ENCODE measurements at places on chromosomes 16 and 17.

GRCh38 chr17:66461343-66461995 lies 159.1 kb downstream of the PRKCA start:
- no peak for DNase-seq

DNA sequence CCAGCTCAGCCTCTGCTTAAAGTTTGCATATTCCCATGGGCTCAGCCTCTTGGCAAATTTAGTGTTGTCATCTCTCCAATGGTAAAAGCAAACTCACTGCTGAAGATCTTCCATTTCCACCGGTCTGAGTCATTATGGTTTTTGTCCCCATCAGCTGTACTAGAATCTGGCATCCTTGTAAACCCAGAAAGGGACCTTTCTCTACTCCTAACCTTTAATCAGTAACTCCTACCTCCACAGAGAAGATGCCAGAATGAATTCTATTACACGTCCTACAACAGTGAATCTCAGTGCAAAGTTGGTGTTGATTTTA lies 45.8 kb downstream of the ZNF652 start:
- no peak for DNase-seq

DNA sequence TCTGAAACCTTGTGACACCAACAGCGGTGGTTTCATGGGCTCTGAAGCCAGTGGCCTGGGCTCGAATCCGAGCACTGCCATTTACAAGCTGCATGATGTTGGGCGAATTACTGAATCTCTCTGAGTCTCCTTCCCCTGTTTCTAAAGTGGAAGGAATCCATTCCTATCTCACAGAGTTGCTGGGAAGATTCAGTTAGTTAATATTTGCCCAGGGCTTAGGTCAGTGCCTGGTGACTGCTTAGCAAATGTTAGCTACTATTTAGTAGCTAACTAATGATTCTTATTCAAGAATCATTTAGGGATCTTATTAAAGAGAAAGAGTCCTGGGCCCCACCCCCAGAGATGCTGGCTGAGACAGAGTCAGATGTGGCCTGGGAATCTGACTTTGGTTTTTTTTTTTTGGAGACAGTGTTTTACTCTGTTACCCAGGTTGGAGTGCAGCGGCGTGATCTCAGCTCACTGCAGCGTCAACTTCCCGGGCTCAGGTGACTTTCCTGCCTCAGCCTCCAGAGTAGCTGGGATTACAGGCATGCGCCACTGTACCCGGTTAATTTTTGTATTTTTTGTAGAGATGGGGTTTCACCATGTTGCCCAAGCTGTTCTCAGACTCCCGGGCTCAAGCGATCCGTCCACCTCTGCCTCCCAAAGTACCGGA lies 33.6 kb upstream of the RAI1 start:
- DNase-seq, result no peak

GRCh38 chr17:8162997-8163977 lies 539 bp upstream of the VAMP2 start:
- DNase-seq, result no peak

- peak; percentile 22 for DNase-seq
Measured at GRCh38 chr17:54172096-54172984, 349.6 kb downstream of the KIF2B start.

- DNase-seq, result no peak
Measured at GRCh38 chr17:66562119-66562518, 259.7 kb downstream of the PRKCA start.

GRCh38 chr16:67801241-67801640 lies 5.1 kb downstream of the RANBP10 start:
- DNase-seq, result no peak

- no peak for DNase-seq
Measured at GRCh38 chr17:410543-411401, 58.2 kb upstream of the RPH3AL start.

GRCh38 chr17:39547713-39548478 lies 59.8 kb downstream of the NEUROD2 start:
- peak; percentile 42 for DNase-seq

- no peak for DNase-seq
Measured at GRCh38 chr17:39738568-39738901, 797 bp downstream of the GRB7 start.

GRCh38 chr17:80861892-80862291 lies 129.7 kb upstream of the CHMP6 start:
- DNase-seq, result peak; percentile 56

DNA sequence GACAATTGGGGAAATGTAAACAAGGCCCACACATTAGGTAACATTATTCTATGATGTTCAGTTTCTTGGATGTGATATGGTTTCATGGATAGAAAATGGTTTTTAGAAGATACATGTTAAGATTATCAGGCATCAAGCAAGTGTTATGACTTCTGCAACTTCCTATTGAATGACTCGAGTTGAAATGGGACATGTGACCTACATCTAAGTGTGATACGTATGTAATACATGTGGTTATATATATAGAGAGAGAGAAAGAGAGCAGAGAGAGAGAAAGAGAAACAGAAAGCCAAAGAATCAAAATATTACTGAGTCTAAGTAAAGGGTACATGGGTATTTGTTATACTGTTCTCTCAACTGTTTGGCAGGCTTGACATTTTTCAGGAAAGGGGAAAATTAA lies 1.7 kb downstream of the TMEM170A start:
- DNase-seq, result no peak

DNA sequence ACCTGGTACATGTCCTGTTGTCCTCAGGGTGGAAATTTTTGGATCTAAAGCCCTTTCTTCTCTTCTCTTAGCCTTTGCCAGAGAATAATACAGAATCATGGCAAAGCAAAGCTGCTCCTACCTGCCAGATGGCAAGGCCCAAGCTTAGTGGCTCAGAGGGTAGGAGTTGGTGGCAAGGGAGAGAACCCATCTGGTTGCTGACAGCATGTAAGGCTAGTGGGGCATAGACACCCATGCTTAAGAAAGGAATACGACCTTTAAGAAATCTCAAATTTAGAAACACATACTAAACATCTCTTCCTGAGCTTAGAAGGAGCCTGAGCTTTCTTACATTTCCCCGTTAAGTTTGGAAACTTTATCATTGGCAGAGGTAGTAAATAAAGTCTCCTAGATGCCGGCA lies 395.0 kb upstream of the SOX9 start:
- no peak for DNase-seq

DNA sequence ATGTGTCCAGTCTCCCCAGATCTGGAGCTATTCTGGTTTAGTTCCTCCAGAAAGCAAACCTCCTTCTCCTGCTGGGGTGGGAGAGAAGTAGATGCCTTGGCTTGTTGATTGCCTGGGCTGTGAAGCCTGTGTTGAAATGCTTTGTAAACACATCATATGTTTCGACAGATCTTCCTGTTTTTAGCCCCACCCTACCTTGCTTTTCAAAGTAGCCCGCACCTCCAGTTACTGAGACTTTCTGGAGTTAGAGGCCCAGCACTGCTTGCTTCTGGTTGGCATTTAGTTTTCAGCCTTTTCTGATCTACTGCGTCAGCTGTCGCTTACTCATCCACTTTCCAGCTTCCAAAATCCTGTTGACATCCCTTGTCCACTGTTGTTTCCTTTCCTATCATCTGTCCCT lies 17.9 kb upstream of the NDEL1 start:
- DNase-seq, result no peak

- peak; percentile 33 for DNase-seq
Measured at GRCh38 chr17:38705803-38706504, 881 bp downstream of the MLLT6 start.

DNA sequence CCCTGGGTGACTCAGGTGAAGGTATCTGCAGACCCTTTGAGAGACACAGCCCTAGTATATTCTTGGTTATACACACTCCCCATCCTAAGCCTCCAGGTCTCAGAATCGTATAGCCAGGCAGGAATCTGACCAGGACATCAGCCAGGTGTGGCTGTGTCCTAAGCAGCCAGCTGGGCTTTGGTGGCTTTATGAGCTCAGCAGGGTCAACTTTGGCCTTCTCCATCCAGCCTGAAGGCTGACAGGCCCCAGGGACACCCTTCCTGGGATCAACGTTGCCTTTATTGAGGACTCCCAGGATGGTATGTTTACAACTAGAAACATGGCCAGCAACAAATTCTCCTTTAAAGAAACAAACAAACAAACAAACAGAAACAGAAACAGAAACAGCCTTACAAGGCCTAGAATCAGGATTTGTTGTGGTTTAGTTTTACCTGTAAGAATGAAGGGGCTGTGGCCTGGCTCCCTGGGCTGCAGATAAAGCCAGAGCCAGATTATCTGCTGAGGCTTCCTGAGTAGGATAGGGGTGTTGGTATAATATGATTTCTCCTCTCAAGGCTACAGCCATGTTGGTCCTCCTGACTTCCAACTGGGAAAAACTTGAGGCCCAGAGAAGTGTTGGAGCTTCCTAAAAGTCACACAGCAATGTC lies 8.5 kb downstream of the KIF19 start:
- DNase-seq, result no peak

- no peak for DNase-seq
Measured at GRCh38 chr17:37142294-37142896, 193.6 kb downstream of the AATF start.

DNA sequence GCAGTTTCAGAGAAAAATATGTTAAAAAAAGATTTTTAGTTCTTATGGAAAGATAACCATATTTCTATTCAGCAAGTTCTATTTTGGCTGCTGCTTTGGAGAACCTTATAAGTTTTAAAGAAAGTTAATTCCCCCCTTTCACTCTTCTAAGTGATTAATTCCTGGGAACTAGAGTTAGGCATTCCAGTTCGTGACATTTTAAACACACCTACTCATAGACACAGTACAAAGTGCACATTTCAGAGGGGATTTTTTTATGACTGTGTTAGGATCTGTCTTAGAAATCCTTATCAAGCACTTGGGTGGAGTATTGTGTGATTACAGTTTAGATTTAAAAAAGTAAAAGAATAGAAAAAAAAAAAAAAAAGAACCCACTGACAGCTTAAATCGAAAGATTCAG lies 3.5 kb upstream of the CDH11 start:
- DNase-seq, result no peak

DNA sequence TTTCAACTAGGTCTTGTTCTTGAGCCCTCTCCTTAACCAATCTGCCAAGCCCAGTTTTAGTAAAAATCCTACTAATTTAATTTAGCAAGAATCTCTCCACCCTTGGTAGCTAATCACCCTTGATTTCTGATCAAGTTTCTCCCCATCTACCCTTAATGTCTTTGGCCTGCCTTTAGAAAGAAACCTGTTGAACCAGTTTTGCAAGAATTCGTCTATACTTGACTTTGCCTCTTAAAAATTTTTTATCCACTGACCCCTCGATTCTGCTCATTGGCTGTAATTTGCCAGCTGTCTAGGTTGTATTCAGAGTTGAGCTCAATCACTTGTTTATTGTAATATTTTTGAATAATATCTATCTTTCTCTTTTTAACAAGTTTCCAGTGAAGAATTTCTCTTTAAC lies 1138.5 kb downstream of the CDH11 start:
- DNase-seq, result no peak

DNA sequence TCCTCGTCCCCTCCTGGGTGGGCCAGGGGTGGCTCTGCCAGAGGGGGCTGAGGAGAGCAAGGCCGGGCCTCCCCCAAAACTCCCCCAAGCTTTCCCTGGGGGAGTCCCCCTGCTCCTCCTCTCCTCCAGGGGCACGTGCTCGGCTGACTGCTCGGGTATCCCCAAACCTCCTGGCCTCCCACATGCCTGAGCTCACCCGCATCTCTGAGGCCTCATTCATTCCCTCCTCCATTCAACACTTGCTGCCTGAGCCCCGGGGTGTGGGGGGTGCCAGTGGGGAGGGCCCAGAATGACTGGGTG lies 83.1 kb downstream of the RTN4RL1 start:
- DNase-seq, result no peak

GRCh38 chr16:74729783-74730683 lies 29.4 kb upstream of the MLKL start:
- DNase-seq, result no peak

- no peak for DNase-seq
Measured at GRCh38 chr17:82489851-82490511, 29.6 kb upstream of the FOXK2 start.

DNA sequence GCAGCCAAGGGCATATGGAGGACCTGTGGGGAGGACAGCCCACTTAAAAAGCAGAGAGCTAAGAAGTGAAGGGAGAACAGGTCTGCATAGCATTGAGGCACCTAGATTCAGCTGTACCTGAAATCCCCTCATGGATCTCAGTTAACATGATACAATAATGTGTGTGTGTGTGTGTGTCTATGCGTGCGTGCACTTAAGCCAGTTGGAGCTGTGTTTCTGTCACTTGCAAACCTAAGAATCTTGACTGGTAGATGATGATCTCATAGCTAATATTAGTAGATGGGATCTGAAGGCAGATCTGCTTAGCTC lies 1.7 kb upstream of the ITPRIPL2 start:
- DNase-seq, result no peak

DNA sequence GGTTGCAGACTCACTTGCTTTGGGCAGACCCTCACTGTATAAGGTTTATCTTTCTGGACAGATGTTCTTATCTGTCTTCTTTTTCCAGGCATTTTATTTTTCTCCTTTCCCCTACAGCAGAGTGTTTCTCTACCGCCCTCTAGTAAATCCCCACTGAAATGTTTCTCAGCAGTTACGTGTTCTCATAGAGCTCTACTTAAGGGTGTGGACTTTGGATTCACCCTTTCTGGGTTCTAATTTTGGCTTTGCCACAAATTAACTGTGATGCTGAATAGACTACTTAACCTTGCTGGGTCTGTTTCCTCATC lies 2.0 kb downstream of the ADAT1 start:
- DNase-seq, result peak; percentile 13

- DNase-seq, result no peak
Measured at GRCh38 chr17:55282379-55282702, 17.6 kb downstream of the HLF start.

DNA sequence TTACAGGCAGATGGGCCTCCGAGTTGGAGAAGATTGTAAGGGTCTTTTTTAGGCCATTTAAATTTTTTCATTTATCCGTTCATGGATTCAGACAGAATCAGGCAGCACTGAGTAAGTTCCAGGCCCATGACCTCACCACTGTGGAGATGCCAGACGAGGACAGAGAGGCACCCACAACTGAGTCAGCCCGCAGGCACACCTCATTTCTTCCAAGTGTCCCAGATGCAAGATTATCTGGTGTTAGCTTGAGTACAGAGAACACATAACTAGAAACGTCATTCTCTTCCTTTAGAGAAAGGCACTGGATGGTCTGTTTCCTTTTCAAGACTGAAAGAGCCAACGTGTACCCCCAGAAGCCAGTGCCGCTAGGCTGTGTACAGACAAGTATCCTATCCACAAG lies 16.9 kb downstream of the CLEC16A start:
- DNase-seq, result no peak

DNA sequence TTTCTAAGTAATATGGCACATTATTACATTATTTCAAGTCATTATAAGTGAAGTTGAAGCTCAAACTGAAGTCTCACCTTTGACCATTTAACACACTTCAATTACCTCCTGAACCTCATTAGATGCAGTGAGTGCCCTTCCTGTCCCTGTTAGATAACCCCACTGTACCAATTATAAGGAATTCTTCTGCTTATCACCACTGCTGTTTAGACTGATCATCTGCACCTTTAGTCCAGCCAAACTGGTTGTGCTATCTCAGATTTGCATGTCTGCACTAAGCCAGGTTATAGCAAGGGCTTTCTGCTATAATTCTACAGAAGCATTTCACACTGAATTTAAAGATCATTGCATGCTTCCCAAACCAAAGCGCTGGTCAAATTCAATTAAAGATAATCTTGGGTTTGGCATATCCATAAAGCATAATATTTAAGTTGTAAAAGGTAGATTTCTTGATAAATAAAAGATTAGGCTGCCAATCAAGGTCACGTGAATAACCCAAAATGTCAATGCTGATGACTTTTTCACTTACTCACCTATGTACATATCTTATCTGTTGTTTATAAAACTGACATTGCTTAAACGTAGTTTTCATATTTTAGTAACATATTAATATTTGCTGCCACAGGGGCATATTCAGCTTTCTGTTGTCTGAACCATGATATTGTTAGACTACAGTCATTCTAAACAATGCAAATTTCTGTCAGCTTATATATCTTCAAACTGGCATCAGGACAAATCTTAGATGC lies 11.9 kb downstream of the ITFG1 start:
- no peak for DNase-seq

- DNase-seq, result no peak
Measured at GRCh38 chr16:23158114-23158513, 8.9 kb upstream of the USP31 start.

All from midbrain (tissue), 1 donor.